ENCODE measurements at places on chromosomes 12 and 14.

DNA sequence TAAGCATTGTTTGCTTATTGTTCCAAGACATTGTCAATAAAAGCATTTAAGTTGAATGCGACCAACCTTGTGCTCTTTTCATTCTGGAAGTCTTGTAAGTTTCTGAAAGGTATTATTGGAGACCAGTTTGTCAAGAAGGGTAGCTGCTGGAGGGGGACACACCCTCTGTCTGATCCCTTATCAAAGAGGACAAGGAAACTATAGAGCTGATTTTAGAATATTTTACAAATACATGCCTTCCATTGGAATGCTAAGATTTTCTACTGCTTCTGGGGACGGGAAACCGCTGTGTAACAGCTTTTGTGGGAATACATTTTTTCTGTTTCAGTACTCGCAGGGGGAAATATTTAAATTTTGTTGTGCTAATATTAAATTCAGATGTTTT, 3.5 kb downstream of the FOS start:
- DNase-seq = no peak

GRCh38 chr12:4082809-4083403, 190.7 kb upstream of the CCND2 start:
- DNase-seq = no peak

DNA sequence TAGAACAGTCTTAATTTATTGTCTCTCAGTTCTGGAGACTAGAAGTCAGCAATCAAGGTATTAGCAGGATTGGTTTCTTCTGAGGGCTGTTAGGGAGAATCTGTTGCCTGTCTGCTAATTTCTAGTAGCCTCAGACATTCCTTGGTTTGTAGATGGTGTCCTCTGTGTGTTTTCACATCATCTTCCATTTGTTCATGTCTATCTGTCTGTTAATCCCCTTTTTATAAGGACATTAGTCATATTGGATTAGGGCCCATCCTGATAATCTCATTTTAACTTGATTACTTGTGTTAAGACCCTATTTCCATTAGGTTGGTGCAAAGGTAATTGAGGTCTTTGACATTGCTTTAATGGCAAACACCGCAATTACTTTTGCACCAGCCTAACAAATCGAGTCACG, 34.3 kb downstream of the TBC1D15 start:
- DNase-seq = no peak

DNA sequence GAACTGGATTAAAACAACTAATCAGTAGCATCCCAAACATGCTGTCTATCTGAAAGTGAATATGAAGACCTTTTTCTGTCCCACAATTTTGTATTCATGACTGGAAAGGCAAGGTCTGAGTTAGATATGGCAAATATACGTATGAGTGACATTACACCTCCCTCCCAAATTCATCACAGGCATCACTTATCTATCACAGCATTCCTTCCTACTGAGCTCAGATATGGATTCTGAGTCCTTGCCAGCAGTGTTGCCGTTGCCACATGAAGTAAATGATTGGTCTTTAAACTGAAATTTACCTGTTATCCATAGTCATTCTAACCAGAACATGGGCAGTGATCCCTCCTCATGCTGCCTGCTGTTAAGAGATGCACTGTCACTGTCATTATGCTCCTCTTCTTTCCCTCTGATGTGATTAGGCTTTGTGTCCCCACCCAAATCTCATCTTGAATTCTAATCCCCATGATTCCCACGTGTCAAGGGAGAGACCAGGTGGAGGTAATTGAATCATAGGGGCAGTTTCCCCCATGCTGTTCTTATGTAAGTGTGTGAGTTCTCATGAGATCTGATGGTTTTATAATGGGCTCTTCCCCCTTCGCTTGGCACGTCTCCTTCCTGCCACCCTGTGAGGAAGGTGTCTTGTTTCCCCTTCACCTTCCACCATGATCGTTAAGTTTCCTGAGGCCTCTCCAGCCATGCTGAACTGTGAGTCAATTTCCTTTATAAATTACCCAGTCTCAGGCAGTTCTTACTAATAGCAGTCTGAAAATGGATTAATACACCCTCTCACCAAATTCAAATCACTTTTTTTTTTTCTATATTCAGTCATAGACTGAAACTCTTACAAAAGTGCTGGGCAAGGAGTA, 288.4 kb downstream of the NUAK1 start:
- DNase-seq = no peak

GRCh38 chr14:35401422-35402265, 2.9 kb downstream of the NFKBIA start:
- no peak for DNase-seq

- no peak for DNase-seq
These were observed 46.3 kb downstream of the PTPRQ start for GRCh38 chr12:80490329-80490728.

DNA sequence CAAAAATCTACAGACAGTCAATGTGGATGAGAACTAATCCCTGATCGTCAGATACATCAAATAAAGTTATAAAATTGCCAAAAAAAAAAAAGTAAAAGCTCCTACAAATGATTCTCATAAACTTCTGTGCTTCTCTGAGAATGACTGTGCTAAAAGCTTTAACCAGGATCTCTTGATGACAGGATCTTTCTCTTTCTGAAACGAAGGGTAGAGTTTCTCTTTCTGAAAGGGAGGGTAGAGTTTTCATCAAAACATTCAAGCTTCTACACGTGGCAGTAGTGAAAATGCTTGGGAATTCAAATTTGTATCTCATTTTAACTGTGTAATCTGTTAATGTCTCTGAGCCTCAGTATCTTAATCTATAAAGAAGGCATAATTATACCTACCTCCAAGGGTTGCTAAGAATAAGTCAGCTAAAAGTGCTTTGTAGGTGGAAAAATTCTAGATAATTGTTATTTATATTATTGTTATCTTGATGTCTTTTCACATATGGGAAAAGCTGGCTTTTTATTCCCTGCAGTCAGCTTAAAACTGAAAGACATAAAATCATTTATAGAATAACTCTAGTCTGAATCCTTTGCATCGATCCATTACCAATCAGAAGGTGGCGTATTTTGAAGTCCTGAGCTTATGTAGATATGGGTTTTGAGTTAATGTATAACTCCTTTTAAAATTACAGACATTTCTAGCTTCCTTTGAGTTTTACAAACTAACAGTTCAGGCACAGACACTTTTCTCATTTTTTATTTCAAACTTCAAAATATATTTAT, 157.4 kb downstream of the DACT1 start:
- DNase-seq = no peak

GRCh38 chr12:46628176-46628575, 197.6 kb downstream of the SLC38A4 start:
- DNase-seq = no peak

- no peak for DNase-seq
These were observed 33.2 kb upstream of the PPP1R13B start for GRCh38 chr14:103880348-103881267.

GRCh38 chr12:100391856-100392255, 35.0 kb downstream of the SLC17A8 start:
- no peak for DNase-seq

- no peak for DNase-seq
These were observed 934.9 kb downstream of the LRFN5 start for GRCh38 chr14:42541535-42542001.

DNA sequence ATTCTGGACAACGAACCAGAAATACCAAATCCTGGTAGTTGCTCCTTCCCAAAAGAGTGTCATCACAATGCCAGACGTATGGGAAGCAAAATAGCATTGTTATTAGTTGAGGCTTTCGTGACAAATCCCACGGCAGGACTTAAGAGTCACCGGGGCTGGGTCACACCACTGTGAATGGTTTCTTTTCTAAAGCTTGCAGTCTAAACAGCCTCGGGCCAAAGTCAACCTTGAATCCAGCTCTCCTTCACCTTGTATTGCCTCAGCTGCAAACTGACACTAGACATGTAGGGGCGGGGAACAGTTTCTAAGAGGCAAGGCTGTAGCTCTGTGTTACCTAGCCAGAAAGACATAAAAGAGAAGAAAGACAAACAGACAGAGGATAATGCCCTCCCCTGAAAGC, 734.8 kb downstream of the MED13L start:
- DNase-seq = no peak

- DNase-seq = no peak
These were observed 310.0 kb downstream of the ZFP36L1 start for GRCh38 chr14:68482772-68483395.

DNA sequence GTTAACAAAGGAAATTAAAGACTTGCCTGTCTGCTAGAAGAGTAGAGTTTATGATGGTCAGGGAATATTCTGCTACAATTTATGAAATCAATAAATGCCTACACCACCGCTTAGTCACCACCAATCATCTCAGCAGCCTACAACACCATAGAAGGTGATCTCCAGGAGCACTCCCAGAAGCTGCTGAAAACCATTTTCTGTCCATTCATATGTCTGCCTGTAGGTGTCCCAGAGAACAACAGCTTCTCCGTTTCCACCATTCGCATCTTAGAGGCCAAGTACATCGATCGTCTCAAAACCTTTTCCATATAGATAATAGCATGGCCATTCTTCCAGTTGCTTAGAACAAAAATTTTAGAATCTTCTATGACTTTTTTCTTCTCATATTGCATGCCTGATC, 303.4 kb downstream of the KCNC2 start:
- no peak for DNase-seq

- no peak for DNase-seq
These were observed 3.5 kb downstream of the NUP37 start for GRCh38 chr12:102116392-102116791.

DNA sequence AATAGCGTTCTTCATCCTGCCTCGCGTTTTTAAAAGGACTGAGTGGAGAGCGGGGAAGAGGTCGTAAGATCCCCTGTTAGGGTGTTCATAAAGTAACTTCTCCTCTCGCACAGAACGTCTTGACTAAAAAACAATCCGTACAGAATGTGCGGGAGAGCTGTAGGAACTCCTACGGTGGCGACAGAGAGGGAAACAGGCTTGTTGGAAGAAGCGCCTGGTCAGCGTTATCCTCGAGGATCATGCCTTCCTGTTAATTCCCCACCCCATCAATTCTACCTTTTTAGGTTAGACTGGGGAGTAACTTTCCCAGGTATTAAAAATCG, 399 bp upstream of the WASHC4 start:
- no peak for DNase-seq

DNA sequence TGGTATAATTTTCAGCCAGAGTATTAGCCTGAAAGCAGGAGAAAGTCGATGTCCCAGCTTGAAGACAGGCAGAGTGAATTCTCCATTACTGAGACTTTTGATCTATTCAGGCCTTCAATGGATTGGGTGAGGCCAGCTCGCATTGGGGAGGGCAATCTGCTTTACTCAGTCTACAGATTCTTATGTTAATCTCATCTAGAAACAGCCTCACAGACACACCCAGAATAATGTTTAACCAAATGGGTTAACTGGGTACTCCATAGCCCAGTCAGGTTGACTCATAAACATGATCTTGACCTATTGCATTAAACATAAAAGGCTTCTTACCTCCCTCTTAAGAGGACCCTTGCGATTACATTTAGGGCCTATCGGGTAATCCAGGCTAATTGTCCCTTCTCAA, 118.0 kb downstream of the KTN1 start:
- no peak for DNase-seq

DNA sequence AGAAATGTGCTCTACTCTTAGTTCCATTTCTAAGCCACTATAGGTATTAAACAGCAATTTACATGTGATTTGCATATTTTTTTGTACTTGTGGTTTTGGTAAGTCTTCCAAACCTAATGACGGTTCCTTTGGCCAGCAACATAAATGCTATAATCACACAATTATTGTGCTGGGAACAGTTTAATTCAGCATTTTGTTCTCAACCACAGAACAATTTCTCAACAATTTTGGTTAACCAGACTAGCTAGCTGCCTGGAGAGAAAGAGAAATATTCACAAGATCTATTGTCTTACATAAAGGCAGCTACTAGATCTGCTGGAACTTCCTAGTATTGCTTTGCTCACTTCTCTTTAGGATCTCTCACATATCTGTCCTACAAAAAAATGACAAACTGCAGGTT, 265.3 kb downstream of the SOX5 start:
- no peak for DNase-seq

DNA sequence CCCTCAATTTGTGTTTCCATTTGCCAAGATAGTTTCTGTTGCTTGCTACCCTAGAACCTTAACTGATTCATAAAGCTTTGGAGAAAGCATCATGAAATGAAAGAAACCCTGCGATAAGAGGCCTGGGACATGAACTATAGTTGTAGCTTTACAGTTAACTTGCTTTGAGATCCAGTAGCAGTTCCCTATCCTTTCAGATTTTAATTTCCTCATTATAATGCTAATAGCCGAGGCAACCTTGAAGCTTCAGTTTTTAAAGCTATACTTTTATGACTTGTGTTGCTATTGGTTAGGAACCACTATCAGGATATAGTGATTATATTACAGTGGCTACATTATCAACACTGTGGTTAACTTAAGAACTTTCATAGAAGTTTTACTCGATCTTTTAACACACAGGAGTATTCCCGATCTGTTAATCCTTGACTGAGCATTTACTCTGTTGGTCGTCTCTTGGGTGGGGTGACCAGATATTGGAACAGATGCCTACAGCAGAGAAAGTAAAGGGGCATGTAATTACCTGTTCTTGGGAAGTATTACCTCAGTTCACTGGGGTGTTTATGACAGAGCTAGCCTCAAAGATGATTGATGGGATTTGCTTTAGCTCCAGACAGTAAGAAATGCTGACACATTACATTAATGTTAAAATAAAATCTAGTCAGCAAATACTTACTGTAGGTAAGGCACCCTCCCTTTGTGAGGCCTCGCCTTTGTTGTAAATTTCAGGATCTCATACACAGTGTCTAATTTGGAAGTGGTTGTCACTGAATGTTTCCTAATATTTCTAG, 86.2 kb upstream of the CSRP2 start:
- DNase-seq = no peak

DNA sequence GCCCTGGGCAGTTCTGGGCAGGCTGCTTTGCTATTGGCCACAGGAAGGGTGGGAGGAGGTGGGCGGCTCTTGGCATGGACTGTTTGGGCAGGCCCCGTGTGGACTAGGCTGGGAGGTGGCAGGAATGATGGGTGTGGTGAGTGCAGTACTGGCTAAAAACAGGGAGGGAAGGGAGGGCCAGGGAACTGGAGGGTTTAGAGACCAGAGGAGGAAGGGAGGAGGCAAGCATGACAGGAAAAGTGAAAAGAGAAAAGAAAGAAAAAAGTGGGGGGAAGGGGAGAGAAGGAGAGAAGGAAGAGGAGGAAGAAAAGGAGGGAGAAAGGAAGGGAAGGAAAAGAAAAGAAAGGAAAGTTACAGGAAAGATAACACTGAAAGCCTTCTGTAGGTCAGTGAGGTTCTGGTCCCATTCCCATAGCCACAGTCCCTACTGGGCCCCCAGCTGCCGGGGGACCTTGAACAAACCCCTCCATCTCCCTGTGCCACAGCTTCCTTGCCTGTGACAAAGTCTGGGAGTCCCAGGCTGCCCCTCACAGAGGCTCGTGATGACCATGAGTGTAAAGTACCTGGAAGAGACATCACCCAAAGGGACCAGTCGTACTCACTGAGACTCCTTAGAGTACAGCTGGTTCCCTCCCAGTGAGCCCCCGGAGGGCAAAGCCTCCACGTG, 1.1 kb upstream of the C14orf132 start:
- DNase-seq = no peak

DNA sequence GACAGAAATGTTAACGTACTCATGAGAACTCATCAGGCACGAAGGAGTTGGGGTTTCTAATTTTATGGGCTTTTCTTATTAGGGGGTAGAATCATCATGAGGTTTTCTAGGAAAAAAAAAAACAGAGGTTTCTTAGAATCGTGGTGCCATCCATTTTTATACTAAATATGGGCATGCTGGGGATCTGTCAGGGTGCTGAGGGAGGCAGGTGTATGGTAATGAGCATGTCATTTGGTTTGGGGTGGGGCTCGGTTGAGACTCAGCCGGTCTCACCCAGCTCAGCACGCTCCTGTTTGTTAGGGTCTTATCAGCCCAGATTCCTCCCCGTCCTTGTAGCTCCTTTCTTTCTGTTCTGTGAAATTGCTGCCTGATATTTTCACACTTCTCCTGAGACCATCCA, 98.2 kb downstream of the DICER1 start:
- no peak for DNase-seq

Data from hypothalamus (tissue), 51 donors.